Lower leg skin (tissue), 4 donors: ENCODE measurements at places on chromosomes 2 and 18. TPM values are rescaled to one million over a fixed set of nuclear protein-coding genes. Genes with fewer than 3 reads are reported as not detected.

The TMEM178A gene
- 1.4 TPM for total RNA-seq

The AQP4 gene
- total RNA-seq = 3.3 TPM

DNA sequence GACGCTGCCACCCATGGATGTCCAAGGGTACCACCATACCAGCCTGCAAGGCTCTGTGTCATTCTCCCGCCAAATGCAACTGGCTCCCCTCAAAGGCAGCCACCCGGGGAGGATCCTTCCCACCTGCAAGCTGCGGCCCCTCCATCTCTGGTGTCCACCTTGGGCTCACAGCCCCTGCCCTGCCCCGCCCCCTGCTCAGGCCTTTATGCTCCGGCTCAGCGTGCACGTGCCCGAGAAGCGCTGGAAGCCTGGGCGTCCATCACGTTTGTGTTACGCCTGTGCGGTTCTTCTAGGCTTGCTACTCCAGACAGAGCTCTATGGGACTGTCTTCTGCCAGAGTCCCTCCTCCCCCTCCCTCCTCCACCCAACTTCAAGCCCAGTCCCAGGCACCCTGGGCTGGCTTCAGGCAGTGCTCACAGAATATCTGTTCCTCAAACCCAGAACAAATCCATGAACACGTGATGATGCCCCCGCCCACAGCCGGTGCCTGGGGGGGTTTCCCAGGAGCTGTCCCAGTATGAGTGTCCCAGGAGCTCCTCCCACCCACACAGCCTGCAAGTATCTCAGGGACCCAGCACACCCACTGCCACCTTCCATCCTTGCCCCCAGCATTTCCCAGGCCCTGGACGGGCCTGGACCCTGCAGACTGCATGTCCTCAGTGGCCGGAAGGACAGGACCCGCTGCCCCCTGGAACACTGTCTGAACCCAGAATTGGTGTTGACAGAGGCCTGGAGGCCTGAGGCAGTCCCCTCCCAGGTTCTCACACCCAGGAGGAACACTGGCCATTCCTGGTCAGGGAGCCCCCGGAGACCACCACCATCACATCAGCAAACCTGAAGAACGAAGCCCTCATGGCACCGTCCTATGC, 30.3 kb downstream of the KIF1A start:
- DNase-seq = no peak

DNA sequence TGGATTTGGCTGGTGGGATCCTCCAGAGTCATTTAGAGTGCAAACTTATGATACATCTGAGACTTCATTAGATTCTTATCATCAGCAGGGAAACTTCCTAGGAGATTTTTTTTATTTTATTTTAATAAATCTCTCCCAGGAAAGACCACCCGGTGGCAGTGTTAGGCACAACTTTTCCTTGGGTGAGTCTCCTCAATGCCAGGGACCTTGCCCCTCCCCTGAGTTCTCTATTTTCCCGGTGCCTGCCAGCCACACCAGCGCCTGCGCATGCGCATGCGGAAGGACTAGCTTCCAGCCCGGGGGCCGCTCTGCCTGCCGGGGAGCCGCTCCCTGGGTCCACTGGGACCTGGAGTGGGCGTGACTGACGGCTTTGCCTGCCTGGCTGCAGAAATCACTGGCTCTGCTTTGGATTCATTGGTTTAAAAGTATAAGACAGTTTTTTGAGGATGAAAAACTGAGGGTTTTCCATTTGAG, 86.6 kb downstream of the TMEM182 start:
- peak; percentile 87 for DNase-seq

The RNF152 gene
- total RNA-seq = 37.1 TPM

DNA sequence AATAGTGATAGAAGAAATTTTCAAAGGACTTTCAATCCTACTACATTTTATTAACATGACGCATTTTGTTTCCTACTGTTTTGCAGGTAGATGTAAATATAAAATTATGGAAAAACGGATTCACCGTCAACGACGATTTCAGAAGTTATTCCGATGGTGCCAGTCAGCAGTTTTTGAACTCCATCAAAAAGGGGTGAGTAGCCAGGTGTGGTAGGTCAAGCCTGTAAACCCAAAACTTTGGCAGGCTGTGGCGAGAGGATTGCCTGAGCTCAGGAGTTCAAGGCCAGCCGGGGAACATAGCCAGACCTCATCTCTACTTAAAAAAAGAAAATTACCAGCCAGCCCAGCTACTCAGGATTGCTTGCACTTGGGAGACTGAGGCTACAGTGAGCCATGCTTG, 33.0 kb upstream of the MFSD2B start:
- no peak for DNase-seq

The NABP1 gene
- total RNA-seq = 38.0 TPM

DNA sequence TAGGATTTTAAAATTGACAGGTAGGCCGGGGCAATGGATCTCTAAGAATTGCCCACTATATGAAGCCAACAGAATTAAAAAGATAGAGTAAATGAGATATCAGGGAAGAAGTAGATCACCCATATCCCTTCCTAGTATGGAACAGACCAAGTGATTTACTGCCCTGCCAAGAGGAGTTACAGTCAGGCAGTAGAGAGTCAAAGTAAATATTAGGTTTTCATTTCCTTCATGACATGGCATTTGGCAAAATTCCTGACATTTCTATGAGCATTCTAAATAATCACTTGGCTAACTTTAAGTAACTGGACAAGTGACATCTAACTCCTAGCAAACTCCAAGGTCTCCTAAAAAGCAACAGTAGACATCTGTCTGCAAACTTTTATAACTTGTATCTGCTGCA, 33.5 kb downstream of the GALNT5 start:
- no peak for DNase-seq

DNA sequence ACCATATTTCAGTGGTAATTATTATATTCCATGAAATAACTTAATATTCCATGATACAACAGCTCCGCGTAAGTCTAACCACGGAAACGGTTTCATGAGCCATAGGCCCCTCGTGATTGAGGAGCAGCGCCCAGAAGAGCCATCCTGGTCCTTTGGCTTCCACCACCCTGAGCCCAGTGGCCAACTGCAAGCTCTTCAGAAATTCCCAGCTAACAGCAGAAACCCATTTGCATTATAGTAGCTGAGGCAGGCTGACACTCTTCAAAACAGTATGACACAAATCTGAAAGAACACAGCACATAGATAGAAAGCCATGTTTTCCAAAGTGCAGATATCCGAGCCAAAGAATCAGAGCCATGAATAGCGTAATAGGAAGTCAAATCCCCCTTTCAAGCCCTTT, 120.9 kb upstream of the NFATC1 start:
- no peak for DNase-seq

DNA sequence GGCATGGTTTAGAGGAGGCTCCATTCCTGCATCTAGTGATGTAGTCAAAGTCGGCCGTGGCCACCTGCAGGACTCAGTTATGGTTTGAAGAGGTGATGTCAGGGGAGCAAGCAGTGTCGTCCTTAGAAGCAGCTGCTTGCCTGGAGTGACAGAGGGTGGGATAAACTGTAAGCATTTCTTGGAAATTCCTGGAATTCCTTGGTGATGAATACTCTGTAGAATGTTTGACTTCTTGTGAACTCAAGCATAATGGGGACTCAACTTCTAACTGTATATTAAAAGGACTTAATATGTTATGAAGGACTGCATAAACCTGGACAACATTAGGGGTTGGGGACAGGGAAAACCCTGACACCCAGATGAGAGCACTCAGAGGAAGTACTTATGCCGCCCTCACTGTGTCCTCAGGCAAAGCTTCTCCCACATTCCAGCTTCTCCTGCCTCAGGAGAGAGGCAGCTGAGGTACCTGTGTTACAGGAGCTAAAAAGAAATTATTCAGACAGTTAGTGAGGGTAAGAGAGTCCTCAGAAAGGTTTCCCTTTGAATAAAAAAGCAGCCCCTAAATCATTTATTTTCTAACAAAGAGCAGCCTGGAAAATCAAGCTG, 459.9 kb upstream of the CELF4 start:
- DNase-seq = no peak

- no peak for DNase-seq
Observed at GRCh38 chr18:1017227-1018058, 112.8 kb downstream of the ADCYAP1 start.

DNA sequence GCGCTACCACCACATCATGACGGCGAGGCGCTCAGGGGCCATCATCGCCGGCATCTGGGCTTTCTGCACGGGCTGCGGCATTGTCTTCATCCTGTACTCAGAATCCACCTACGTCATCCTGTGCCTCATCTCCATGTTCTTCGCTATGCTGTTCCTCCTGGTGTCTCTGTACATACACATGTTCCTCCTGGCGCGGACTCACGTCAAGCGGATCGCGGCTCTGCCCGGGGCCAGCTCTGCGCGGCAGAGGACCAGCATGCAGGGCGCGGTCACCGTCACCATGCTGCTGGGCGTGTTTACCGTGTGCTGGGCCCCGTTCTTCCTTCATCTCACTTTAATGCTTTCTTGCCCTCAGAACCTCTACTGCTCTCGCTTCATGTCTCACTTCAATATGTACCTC, 2.3 kb downstream of the MC5R start:
- DNase-seq = no peak

The CUL3 gene
- 105 TPM for total RNA-seq

DNA sequence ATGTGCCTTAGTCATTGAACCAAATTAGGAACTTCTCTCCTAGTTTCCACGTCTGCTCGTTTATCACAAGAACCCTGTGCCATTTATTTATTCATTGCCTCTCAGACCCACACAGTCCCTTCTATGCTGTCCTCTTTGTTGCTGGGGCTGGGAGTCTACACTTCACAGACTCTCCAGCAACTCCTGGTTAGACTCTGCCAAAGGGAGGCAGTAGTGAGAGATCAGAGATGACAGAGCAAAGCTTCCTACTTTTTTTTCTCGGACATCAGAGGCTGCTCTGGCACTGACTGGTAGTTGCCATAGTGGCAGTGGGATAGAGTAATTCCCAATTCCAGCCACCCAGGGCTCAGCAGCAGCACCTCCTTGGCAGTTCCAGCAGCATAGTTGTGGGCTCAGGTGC, 277.5 kb downstream of the BCL11A start:
- no peak for DNase-seq

- DNase-seq = no peak
Observed at GRCh38 chr2:96882230-96882629, 12.3 kb upstream of the SEMA4C start.

The SRD5A2 gene
- not detected for total RNA-seq

The VWA3B gene
- total RNA-seq = 0.12 TPM

- peak; percentile 64 for DNase-seq
Observed at GRCh38 chr2:1721706-1722646, 22.3 kb downstream of the PXDN start.

GRCh38 chr2:73980566-73980965, 4.1 kb upstream of the TET3 start:
- DNase-seq = no peak

- DNase-seq = no peak
Observed at GRCh38 chr2:44772131-44772530, 169.4 kb upstream of the SIX3 start.

DNA sequence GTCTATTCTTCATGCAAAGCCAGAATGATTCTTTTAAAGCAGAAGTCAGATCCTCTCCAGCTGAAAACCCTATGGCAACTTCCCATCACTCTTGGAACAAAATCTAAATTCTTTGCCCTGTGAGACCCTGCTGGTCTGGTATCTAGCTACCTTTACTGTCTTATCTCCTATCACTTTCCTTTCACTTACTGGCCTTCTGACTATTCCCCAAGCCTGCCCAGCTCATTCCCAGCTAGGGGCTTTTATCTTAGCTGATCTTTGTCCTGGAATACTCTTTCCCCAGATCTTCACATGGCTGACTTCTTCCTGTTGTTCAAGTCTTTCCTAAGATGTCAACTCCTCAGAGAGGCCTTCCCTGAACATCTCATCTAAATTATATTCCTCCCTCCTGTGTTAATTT, 63.6 kb downstream of the GREB1L start:
- DNase-seq = no peak

DNA sequence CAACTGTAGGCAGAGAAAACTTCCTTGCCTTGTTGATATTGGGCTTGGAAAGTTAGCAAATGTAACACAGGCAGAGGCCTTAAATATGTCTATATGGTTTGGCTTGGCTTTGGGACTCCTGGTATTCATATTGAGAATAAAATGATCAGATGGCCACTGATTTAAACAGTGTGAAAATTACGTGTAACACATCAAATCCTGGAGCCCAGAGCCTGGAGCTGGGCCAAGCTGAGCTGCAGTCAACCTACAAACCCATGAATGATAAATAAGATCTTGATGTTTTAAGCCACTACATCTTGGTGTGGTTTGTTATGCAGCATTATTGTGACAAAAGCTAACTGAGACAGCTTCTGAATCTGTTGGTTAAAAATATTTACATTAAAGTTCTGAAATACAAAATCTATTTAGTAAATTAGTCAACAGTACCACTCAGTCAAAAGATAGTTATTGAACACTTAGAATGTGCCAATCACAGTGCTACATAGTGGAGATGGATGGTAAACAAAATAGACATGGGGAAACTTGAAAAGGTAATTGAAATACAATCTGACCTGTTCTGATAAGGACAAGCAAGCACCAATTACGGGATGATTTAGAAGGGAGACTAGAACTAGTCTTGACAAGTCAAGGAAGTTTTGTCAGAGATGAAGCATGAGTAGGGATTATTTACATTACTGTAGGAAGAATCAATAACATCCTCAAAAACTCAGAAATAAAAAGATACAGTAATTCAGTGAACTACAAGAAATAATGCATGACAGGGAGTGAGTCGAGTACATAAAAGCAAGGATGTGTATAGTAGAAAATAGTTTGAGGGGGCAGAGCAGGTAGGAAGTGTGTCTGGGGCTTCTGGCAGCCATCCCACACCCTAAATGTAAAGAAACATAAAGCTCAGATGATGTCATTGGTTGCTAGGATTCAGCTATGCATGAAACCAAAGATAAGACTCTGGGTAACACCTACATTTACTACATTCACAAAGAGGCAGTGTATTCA, 157.7 kb downstream of the HNMT start:
- no peak for DNase-seq

The CCDC141 gene
- total RNA-seq = not detected

GRCh38 chr18:67582488-67582887, 66.0 kb upstream of the DSEL start:
- no peak for DNase-seq

GRCh38 chr2:202604699-202605098, 30.1 kb upstream of the FAM117B start:
- no peak for DNase-seq

DNA sequence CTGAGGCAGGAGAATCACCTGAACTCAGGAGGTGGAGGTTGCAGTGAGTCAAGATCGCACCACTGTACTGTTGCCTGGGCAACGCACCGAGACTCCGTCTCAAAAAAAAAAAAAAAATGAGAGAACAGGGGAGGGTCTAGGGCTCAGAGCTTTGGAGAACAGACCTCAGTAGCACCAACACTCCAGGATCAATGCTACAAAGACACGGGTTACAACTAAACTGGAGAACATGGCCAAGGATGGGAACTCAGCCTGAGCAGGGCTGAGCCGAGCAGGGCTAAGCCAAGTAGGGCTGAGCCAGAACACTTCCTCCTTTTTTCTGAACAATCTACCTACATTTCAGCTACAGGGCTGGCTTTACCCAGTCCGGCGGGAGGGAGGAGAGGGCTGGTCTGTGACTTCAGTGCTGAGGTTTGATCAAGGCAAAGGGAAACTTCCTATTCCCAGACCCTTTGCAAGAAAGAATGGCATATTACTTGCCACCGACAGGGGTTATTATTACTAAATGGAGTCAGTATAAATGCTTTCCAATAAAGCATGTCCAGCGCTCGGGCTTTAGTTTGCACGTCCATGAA, 2.9 kb upstream of the CASP8 start:
- no peak for DNase-seq

The SOCS6 gene
- total RNA-seq = 19.7 TPM
